Heart left ventricle (tissue), 16 donors: ENCODE measurements at places on chromosomes 4 and X.

GRCh38 chr4:167613381-167613780 is 379.1 kb upstream of the SPOCK3 start:
- no peak overlapping the region for H3K4me3 ChIP-seq
- H3K36me3 ChIP-seq, result no peaks in the 10 kb centered on the region
- no peak overlapping the region for H3K27ac ChIP-seq
- H3K4me1 ChIP-seq, result no peaks in the 10 kb centered on the region

DNA sequence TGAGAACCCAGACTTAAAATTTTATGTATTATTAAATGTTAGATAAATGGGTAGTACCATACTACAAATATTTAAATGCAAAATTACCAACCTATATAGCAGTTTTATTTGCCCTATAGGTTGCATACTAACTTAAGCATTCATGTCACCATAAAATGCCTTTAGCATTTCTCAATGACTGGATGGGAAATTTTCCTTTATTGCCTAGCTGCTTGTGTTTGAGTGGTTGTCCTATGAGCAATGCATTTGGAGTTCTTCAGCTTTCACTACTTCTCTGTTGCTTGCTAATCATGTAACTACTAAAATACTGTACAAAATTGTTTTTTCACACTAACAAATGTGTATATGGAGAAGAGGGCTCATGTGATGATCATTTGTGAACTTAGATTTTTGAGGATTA is 44.2 kb upstream of the CEP135 start:
- no peak overlapping the region for H3K27ac ChIP-seq
- H3K27me3 ChIP-seq, result no peaks in the 10 kb centered on the region
- H3K4me3 ChIP-seq, result no peak overlapping the region
- DNase-seq, result no peak

DNA sequence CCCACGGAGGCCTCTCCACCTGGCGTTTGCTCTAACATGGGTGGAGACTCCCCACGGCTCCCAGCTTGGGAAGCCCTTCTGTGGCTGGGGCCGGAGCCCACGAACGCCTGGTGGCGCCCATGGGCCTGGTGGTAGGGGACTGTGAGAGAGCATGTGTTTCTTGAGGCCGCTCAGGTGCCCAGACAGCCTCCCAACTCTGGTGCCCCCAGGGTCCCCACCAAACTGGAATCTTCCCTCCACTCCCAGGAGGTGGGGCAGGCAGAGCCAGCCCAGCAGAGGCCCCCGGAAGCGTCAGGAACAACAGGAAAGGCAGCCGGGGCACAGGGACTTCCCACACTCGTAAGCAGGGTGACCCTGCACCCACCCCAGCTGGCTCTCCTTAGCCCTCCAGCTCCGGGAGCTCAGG is 33.3 kb upstream of the FGFR3 start:
- H3K36me3 ChIP-seq, result no peaks in the 10 kb centered on the region
- H3K4me1 ChIP-seq, result peaks cover 18% of the 10 kb centered on the region
- no peaks in the 10 kb centered on the region for H3K27me3 ChIP-seq
- DNase-seq, result no peak
- peak overlapping the region; percentile 35 for H3K27ac ChIP-seq
- no peak overlapping the region for H3K4me3 ChIP-seq

GRCh38 chr4:150235808-150236271 is 157.6 kb downstream of the DCLK2 start:
- no peaks in the 10 kb centered on the region for H3K36me3 ChIP-seq
- H3K27me3 ChIP-seq, result no peaks in the 10 kb centered on the region
- peaks cover 17% of the 10 kb centered on the region for H3K4me1 ChIP-seq
- H3K4me3 ChIP-seq, result no peak overlapping the region
- DNase-seq, result no peak

GRCh38 chr4:37737466-37737865 is 51.3 kb upstream of the RELL1 start:
- no peak overlapping the region for H3K4me3 ChIP-seq
- H3K27me3 ChIP-seq, result no peaks in the 10 kb centered on the region
- DNase-seq, result no peak
- no peaks in the 10 kb centered on the region for H3K36me3 ChIP-seq

GRCh38 chr4:107693132-107693531 is 26.9 kb downstream of the PAPSS1 start:
- H3K4me1 ChIP-seq, result no peaks in the 10 kb centered on the region
- no peak overlapping the region for H3K4me3 ChIP-seq
- no peaks in the 10 kb centered on the region for H3K27me3 ChIP-seq
- no peak overlapping the region for H3K27ac ChIP-seq
- no peaks in the 10 kb centered on the region for H3K36me3 ChIP-seq

DNA sequence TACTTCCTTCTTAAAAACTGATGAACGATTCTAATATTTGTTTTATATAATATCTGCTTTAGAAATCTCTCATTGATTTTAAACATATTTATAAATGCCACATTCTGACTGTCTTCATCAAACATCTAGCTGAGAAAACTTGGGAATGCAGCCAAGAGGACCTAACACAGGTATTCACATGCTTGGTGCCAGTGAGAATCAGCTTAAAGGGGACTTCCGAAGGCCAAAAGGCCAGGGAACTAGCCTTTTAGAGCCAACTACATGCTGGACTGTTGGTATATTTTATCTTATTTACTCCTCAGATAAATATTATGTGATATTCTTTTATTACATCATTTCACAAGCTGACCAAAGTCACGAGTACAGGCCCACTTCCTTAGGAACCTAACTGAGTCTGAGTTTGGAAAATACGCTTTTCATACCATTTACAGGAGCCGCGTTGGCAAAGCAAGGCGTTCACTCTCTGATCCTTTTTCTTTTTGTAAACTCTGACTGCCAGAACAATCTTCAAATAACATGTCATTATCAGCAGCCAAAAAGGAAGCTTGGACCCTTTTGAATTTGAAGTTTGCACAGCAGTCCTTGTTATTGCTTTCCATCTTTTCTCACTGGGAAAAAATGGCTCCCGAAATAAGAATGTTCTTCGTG is 41.1 kb upstream of the PDLIM3 start:
- no peak overlapping the region for H3K4me3 ChIP-seq
- no peaks in the 10 kb centered on the region for H3K36me3 ChIP-seq
- no peak for DNase-seq
- no peaks in the 10 kb centered on the region for H3K27me3 ChIP-seq

DNA sequence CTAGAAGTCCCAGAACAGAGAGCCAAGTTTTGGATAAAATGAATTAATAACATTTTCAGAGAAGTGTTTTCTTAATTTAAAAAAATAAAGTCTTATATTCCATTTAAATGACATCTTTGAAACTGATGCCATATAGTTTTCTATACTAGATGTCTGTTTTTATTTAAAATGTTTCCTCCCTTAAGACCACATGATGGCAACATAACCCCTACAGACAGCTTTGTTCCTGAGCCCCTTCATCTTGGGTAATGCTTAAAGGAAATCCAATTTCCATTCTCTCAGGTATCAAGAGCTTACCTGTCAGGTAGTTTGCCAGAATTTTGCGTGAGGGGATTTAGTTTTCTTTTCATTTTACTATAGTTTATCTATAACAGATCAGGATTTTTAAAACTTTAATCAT is 181.4 kb upstream of the UGT8 start:
- H3K4me3 ChIP-seq, result no peak overlapping the region
- DNase-seq, result no peak
- no peaks in the 10 kb centered on the region for H3K36me3 ChIP-seq
- no peaks in the 10 kb centered on the region for H3K27me3 ChIP-seq
- H3K4me1 ChIP-seq, result no peaks in the 10 kb centered on the region
- no peak overlapping the region for H3K27ac ChIP-seq

DNA sequence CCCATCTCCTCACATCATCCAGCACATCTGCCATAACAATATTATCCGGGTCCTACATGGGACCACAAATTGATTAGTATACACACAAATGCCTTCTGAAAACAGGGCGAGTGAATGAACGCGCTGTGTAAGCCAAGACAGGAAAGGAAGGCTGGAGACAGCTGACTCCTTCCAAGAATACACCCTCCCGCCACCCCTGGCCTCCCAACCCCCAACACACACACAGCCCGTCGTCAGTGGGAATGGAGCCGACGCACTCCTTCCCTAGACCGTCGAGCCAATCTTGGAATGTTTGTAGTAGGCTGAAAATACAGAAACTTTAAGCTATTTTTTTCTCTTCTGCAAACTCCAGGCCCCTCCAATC is 319 bp upstream of the MAGEH1 start:
- H3K4me1 ChIP-seq, result no peaks in the 10 kb centered on the region
- H3K27me3 ChIP-seq, result no peaks in the 10 kb centered on the region
- H3K4me3 ChIP-seq, result peak overlapping the region; percentile 67
- H3K36me3 ChIP-seq, result no peaks in the 10 kb centered on the region
- H3K27ac ChIP-seq, result peak overlapping the region; percentile 83
- no peak for DNase-seq

DNA sequence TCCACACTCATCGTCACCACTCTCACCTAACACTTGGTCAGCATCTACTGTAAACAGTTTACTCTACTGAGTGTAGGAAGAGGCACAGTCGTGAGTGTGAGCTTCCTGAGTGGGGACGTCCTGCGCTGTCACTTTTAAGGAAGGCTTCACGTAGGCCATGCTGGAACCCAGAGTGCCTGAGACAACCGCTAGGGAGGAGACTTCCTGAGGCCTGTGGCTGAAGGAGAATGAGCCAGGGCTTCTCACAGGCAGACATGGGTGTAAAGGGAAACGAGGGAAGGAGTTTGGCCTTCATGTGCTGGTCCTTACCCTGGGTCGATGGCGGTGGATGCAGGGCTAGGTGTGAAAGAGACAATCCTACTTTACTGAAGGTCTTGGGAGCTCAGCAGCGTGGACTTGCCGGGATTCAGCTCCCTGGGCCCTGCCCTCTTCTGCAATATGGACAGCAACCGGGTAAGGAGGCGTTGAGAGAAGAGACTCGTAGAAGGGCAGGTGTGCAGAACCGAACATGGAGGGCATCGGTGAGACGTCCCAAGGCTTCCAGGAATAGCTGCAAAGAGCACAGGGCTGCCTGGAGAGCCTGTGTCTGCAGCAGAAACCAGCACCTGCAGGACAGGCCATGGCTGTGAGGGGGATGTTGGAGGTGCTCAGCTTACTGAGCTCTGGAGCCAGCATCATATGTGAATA is 48.7 kb upstream of the TLR3 start:
- H3K36me3 ChIP-seq, result no peaks in the 10 kb centered on the region
- no peak overlapping the region for H3K27ac ChIP-seq
- H3K27me3 ChIP-seq, result no peaks in the 10 kb centered on the region
- DNase-seq, result no peak
- no peaks in the 10 kb centered on the region for H3K4me1 ChIP-seq

DNA sequence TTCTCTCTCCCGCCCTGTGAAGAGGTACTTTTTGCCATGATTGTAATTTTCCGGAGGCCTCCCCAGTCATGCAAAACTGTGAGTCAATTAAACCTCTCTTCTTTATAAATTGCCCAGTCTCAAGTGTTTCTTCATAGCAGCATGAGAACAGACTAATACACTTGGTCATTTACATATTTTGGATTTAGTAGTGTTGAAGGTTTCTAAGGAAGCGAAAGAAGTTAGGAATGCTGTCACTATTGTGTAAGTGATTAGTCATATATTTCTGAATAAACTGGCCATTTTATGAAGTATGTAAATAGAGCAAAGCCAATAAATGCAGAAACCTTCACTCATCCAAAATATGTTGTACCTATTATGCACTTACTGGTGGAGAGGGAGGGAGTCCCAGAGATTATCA is 34.4 kb upstream of the GK2 start:
- H3K36me3 ChIP-seq, result no peaks in the 10 kb centered on the region
- H3K4me3 ChIP-seq, result no peak overlapping the region
- no peaks in the 10 kb centered on the region for H3K27me3 ChIP-seq
